ENCODE measurements at places on chromosomes 16 and 17. TPM values are rescaled to one million over a fixed set of nuclear protein-coding genes. Genes with fewer than 3 reads are reported as not detected.

GRCh38 chr17:33492731-33493265 lies 199.7 kb upstream of the ASIC2 start:
- DNase-seq: no peak

GRCh38 chr16:89422905-89423630 lies 67.3 kb downstream of the ANKRD11 start:
- DNase-seq: no peak

- DNase-seq: no peak
Observed at GRCh38 chr16:23566724-23567123, 9.2 kb downstream of the UBFD1 start.

DNA sequence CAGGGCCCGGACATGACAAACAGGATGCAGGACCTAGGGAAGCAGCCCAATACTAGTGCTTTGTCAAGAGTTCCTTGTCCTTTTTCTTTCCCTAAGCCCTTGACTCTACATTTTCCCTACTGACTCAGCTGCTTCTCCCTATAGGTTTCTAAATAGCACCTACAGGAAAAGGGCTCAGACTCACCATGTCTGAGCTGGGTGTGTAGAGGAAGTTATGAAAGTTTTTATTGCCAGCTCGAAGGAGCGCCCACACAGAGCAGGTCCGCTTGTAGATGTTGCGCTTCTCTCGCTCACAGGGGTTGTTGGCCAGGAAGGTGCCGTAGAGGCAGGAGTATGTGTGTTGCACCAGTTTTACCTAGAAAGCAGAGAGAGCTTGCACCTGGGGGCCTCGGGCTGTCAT lies 10.6 kb downstream of the MTMR4 start:
- no peak for DNase-seq

GRCh38 chr16:82560805-82561325 lies 65.9 kb upstream of the CDH13 start:
- DNase-seq: no peak

DNA sequence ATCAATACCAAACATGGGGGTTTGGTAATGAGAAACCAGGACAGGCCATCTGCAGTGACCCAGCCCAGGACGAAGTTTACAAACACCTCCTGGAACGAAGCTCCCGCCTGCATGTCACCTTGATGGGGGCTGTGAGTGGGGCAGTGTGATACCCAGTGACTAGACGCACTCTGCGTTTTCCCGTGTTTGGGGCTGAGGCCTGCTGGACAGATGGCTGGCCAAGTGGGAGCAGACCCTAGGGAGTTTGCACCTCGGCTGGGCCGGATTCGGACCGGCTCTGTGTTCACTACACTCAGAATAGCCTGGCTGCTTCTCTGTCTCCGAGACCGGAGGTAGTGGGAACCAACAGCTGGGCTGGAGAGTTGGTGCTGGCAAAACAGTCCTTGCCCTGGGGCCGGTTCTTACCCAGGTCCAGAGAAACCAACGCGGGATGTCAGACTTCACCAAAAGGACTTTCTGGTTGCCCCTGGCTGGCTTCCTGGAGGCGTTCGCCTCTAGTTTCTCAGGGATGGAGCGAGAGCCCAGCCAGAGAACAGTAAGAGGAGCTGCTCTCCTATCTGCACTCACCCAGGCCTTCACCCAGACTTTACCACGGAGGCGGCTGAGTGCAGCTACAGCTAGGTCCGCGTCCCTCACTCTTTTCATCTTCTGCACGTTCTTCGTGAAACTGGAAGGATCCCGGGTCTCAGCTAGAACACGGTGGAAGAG lies 20.4 kb downstream of the CARHSP1 start:
- no peak for DNase-seq

GRCh38 chr16:59088431-59088830 lies 354.3 kb upstream of the GOT2 start:
- no peak for DNase-seq

DNA sequence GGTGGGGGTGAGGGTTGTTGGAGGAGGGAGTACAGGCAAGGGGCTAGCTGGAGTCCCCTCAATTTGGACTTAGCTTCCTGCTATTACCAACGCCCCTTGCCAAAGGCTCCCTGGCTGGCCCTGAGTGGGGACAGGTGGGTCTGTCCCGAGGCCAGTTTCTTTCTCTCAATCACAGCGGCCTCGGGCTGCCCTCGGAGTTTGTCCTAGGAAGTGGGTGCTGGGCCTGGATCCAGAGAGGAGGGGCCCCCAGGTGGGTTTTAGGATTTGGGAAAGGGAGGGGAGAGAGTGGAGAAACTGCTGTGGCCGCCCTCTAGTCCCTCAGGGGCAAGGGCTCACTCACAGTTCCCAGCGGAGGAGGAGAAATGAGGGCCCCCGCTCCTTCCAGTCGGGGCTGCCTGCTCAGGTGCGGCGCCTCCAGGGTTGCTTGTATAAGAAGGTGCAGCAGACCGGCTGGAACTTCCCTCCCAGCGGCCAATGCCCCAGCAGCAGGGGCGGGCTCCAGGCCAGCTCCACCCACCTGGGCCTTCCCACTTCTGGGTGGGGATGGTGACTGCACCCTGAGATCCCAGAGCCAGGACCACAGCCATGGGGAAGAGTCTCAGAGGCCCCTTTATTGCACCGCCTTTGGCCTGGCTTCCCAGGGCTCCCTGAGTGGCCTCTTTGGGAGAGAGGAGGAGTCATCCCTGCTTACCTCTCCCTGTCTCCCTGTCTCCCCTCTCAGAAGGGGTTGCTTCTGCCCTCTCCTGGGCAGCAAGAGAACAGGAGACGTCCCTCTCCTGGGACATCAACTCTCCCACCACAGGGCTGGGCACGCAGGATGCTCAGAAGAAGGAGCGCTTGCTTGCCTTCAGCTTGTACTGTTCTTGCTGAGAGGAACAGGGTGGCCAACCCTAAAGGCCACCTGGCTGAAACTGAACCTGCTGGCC lies 112.0 kb upstream of the SMURF2 start:
- no peak for DNase-seq

DNA sequence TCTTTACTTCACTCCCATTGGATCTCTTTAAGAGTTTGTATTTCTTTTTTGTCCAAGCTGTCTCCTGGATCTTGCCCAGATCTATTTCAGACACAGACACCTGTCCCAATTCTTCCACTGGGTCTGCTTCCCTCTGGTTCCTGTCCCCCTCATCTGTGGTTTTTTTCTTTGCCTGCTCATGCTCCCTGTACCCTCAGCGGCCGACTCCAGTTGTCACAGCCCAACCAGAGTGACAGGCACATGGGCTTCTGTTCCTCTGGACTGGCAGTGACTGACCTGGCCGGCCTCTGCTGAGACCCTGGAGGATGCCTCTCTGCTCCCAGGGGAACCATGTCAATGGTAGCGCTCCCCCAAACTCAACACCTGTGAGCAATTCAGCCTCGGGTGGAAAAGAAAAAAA lies 142.6 kb downstream of the WSCD1 start:
- no peak for DNase-seq

DNA sequence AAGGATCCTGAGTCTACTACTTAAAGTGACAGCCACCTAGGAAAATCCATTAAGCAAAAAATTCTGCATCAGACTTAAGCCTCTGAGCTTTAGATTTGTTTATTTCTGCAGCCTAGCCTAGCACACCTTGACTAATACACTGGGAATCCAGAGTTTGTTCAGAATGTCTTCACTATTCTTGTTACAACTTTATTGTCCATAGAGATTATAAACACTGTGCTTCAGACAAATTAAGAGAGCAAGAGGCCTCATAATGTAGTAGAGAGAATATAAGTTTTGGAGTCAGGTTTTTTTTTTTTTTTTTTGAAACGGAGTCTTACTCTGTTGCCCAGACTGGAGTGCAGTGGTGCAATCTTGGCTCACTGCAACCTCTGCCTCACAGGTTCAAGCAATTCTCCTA lies 8.9 kb upstream of the THUMPD1 start:
- no peak for DNase-seq

- no peak for DNase-seq
Observed at GRCh38 chr16:15542734-15543347, 100.1 kb downstream of the MARF1 start.

- DNase-seq: no peak
Observed at GRCh38 chr17:37220607-37220953, 155.2 kb upstream of the C17orf78 start.

DNA sequence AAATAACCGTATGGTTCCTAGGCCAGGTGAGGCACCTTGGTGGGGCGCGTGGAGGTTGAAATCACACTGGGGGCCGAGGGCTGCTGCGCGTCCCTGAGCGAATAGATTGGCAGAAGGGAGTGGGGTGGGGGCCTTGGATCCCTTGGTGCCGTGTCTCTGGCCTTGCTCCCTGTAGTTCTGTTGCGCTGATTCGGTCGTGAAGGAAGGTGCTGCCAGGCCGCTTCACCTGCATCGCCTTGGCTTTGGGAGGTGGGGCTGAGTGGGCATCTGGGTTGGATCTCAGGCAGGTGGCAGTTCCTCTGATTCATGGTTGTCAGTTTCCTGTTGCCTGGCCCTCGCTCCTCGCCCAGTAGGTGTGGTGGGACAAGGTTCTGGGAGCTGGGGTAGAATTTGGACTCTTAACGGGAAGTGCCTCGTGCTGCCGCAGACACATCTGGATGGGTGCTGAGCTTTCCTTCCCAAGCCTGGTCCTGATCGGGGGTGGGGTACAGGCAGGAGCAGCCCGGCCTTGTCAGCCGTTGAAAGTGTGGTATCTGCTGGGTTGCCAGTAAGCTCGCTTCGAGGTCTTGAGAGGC lies 30.1 kb downstream of the PGS1 start:
- no peak for DNase-seq

GRCh38 chr17:82334622-82335394 lies 1.2 kb upstream of the SECTM1 start:
- DNase-seq: no peak

DNA sequence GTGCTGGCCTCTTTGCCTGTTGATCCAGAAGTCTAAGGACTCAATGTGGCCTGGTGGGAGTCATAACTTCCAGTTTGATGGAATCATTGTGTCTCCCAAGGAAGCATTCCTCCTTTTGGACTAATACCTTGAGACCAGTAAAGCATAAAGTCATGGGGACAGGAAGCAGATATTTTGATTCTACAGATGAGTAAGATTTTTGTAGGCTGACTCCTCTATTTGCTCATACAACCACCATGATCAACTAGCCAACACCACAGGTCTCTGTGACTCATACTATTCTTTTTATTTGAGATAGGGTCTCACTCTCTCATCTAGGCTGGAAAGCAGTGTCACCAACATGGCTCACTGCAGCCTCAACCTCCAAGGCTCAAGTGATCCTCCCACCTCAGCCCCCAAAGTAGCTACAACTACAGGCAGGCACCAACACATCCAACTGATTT lies 6.2 kb downstream of the MT2A start:
- DNase-seq: no peak

- DNase-seq: no peak
Observed at GRCh38 chr16:20660325-20660724, 37.2 kb downstream of the ACSM1 start.

- no peak for DNase-seq
Observed at GRCh38 chr17:81128774-81129173, 36.5 kb upstream of the PVALEF start.

- DNase-seq: no peak
Observed at GRCh38 chr16:586047-586644, 3.7 kb upstream of the RAB40C start.

DNA sequence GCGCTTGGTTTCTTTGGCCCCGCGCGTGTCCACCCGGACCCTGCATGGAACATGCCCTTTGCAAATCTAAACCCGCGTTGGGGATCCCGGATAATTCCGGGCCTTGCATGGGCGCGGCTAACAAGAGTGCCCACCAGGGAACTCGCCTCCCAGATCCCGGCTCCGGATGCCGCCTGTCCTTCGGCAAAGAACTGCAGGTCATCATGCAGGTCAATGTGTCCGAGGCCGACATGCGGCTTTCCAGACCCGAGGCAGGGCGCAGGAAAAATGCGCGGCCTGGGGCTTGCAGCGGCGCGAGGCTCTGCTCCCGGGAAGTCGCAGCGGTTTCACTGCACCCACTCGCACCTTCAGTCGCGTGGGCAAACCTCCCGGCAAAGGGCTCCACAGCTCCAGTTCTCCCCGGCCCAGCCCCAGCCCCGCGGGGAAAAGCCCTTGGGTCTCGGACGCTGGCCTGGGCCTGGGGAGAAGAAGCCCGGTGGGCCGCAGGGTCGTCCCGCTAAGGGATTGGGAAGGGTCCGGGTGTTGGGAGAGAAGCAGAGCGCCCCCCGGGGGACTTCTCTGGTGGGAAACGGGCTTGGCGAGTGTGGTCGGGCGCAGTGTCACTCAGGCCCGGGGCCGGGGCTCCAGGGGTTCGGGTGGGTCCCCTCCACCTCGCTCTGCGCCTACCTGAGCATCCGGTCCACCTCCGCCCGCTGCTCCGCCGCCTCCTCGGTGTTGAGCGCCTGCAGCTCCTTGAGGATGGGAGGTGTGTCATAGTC lies 805 bp downstream of the HNF1B start:
- no peak for DNase-seq

DNA sequence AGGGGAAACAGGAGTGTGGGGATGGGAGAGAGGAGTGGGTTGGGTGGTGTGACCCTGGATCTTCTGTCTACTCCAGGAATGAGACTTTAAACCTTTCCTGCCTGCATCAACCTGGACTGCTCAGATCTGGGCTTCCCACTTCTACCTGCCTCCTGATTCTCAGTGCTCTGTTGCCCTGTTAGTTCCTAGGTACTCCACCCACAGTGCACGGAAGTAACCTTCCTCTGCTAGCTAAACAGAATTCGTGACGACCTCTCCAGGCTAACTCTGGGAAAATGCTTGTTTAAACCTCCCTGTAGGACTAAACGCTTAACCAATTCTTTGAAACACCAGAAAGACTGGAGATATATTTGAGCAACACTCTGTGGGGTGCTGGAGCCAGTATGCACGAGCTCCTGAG lies 83.4 kb upstream of the CLEC3A start:
- no peak for DNase-seq

DNA sequence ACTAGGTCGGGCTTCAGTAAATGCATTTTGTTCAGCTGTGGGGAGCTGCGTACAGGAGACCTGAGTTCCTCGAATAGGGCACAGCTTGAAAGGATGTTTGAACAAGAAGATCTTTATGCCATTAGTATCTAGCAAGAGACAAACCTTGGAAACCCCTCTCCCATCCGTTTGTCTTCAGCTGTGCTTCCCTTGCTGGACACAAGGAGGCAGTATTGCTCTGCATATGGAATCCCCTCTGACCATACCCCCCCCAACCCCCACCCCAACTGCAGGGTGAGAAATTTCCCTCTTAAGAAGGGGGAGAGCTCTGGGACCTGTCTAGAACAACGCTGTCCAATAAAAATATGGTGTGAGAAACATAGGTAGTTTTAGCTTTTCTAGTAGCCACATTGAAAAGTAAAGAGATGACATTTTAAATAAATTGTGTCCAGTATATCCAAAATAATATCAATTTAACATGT lies 1.6 kb downstream of the MRM1 start:
- peak; percentile 49 for DNase-seq

- DNase-seq: no peak
Observed at GRCh38 chr16:85699628-85700027, 10.9 kb upstream of the GINS2 start.

GRCh38 chr17:78738278-78738677 lies 43.8 kb downstream of the CYTH1 start:
- DNase-seq: no peak

SMIM5 gene
- total RNA-seq: 0.29 TPM

ACSF2 gene
- 19.4 TPM for total RNA-seq

SHISA9 gene
- not detected for total RNA-seq

SSTR5 gene
- total RNA-seq: not detected

PTGES3L gene
- 0.44 TPM for total RNA-seq

TXNL4B gene
- 7.2 TPM for total RNA-seq

SLC16A6 gene
- total RNA-seq: 2.3 TPM

VAMP2 gene
- total RNA-seq: 28.1 TPM

GP1BA gene
- not detected for total RNA-seq

RNF227 gene
- 8.6 TPM for total RNA-seq

CETP gene
- total RNA-seq: 0.44 TPM

SLC6A2 gene
- 0.15 TPM for total RNA-seq

CX3CL1 gene
- total RNA-seq: 58.0 TPM

TTLL6 gene
- not detected for total RNA-seq

RPGRIP1L gene
- total RNA-seq: 3.2 TPM

HSD17B2 gene
- total RNA-seq: 8.8 TPM
